ENCODE measurements at places on chromosomes 7 and 10.
A peak's percentile ranks its signal among the peaks of the same experiment; 100 is the strongest.

DNA sequence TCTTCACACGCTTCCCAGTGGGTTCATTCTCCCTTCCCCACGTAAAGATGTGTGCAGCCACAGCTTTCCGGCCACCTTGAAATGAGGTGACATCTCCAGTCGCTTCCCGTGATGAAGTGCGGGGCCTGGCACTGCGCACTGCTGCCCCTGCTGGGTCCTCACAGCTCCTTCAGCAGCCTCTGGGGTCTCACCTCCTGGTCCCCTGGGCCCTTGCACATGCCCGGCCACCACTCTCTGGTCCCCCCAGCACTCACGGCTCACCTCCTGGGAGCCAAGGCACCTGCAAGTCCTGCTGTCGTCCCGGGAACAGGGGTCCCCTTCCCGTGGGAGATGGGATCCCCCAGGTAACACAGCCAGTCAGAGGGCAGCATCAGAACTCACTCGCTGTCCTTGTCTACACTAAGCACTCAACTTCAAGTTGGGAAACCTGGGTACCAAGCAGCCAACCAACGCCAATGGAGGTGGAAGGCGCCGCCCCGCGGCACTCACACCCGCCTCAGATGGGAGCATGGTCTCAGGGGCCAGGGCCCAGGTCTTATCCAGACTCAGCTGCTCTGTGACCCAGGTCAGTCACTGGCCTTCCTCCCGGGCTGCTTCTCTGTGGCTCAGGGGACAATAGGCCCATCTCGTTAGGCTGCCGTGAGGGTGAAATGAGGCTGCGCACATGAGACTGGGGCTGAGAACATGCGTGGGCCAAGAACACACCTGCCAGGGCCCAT, 176.2 kb downstream of the PTPRN2 start:
- no peak for DNase-seq

DNA sequence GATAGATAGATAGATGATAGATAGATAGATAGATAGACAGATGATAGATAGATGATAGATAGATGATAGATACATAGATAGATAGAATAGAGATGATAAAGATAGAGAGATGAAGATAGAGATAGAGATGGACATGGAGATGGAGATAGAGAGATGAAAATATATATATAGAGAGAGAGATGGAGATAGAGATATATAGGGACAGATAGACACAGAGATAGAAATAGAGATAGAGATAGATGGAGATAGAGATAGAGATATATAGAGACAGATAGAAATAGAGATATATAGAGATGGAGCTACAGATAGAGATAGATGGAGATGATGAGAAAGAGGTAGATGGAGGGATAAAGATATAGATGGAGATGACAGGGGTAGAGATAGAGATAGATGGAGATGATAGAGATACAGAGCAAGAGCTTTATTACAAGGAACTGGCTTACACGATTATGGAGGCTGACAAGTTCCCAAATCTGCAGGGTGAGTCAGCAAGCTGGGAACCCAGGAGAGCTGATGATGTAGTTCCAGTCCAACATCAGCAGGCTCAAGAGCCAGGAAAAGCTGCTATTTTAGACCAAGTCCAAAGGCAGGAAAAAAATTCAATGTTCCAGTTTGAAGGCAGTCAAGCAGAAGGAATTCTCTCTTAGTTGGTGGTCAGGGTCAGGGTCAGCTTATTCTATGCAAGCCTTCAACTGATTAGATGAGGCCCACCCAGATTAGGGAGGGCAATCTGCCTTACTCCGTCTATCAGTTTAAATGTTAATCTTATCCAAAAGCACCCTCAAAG, 37.1 kb downstream of the CAV1 start:
- DNase-seq = no peak

DNA sequence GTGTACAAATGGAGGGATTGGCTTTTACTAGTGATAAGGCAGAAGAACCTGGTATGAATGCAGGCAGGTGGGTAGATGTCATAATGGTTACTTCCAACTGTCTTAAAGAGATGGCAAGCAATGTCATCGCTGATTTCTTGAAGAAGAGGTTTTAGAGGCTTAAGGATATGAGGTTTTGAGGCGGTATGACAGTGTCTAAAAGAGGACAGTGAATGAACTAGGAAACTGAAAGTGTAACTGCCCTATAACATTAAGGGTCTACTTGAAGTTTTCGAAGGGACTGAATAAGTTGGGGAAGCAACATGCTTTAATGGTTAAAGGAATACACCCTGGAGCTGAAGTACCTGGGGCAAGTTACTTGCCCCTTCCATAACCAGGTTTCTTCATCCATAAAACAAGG, 70.9 kb downstream of the NDUFB2 start:
- no peak for DNase-seq

GRCh38 chr7:100565133-100565571, 8.5 kb downstream of the SAP25 start:
- DNase-seq = no peak

- DNase-seq = peak; percentile 4
Observed at GRCh38 chr7:47266131-47266706, 315.7 kb downstream of the TNS3 start.

DNA sequence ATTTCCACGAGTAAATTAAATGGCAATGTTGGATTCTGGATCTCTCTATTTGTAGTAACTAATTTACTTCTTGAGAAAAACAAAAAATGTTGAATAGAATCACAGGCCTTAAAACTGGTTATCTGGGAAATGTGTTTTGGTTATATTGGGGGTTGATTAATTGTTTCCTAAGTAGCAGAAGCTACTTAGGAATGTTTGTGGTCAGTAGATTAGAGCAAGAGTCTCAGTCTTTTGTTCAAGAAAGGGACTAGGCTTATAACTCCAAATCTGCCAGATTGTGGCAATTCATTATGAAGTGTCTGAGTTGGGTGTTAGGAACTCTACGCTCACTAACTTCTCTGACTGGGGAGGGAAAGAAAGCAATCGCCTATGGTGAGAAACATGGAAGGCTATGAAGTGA, 244.3 kb upstream of the PHYHIPL start:
- no peak for DNase-seq

- DNase-seq = no peak
Observed at GRCh38 chr7:732094-732541, 5.0 kb upstream of the PRKAR1B start.

DNA sequence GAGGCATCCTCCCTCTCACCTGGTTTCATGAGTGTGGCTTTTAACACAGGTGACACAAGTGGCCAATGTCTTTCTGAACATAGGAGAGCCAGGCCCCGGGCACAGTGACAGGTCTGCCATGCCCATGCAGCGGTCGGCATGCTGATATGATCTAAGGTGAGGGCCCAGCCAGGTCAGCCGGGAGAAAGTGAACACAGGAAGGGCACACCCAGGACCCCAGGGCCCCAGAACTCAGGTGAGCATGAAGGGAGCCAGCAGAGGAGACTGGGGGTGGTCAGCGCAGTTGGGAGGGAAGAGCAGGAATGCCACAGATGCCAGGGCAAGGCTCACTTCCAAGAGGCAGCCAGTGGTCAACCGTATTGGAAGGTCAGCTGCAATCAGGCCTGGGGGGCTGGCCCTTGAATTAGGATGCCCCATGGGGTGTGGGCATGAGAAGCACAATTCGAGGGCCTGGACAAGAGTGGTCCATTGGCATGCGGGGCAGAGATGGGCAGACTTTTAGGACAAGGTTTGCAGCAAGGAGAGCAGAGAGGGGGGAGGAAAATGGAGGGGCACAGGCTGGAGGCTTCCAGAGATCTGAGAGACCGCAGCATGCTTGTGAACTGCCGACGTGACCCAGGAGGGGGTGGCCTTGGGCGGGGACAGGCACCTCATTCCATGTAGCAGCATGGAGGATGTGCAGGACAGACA, 3.9 kb upstream of the INPP5A start:
- DNase-seq = no peak

- DNase-seq = no peak
Observed at GRCh38 chr10:71396084-71396710, 523 bp upstream of the CDH23 start.

GRCh38 chr7:111242141-111242755, 151.3 kb downstream of the LRRN3 start:
- no peak for DNase-seq

GRCh38 chr7:51316262-51316665, 345 bp downstream of the COBL start:
- no peak for DNase-seq

GRCh38 chr7:67619175-67619574, 622.5 kb downstream of the TYW1 start:
- DNase-seq = no peak

- no peak for DNase-seq
Observed at GRCh38 chr7:26038201-26038990, 113.6 kb upstream of the NFE2L3 start.

- peak; percentile 75 for DNase-seq
Observed at GRCh38 chr10:78925800-78926319, 142.9 kb upstream of the ZMIZ1 start.

- DNase-seq = no peak
Observed at GRCh38 chr10:117761695-117762094, 219.1 kb downstream of the EMX2 start.

- peak; percentile 70 for DNase-seq
Observed at GRCh38 chr10:43809211-43809930, 160.7 kb upstream of the ZNF32 start.

DNA sequence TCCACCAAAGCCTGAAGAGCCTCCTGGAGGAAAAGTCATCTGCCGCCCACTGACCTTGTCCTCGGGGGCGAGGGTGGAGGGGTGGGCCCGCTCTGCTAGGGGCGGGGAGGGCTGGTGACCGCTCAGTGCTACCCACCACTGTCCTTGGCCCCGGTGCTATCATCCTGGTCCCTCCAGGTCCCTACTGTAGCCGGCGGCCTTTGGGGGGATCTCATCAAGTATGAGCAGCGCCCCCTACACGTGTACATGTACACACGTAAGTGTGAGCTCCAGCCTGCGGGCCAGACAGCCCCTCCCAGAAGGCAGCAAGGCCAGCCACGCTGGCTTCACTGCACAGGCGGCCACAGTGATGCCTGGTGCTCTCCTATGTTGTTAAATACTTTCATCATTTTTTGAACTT, 19.6 kb downstream of the TTYH3 start:
- DNase-seq = no peak

DNA sequence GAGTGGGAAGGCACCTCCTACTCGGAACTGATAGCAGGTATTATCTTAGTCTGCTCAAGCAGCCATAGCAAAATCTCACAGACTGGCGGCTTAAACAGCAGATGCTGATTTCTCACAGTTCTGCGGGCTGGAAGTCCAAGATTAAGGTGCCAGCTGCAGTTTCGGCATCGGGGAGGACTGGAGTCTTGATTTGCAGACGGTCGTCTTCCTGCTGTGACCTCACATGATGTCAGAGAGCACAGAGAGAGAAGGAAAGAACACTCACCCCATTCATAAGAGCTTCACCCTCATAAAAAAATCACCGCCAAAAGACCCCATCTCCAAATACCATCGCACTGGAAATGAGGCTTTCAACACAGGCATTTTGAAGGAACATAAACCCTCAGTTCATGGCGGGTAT, 216.5 kb upstream of the PITRM1 start:
- DNase-seq = no peak

GRCh38 chr10:116125180-116125579, 147.8 kb downstream of the GFRA1 start:
- DNase-seq = no peak

- no peak for DNase-seq
Observed at GRCh38 chr10:101061624-101062231, at the start of gene KAZALD1. TSS of gene KAZALD1 (plus strand) at chr10:101061989. CDS start at chr10:101062593, 604 bp downstream.
